ENCODE measurements at places on chromosomes 16 and 17.
A peak's percentile ranks its signal among the peaks of the same experiment; 100 is the strongest.

GRCh38 chr17:55659661-55660060 is 63.0 kb downstream of the TMEM100 start:
- no peak for DNase-seq

DNA sequence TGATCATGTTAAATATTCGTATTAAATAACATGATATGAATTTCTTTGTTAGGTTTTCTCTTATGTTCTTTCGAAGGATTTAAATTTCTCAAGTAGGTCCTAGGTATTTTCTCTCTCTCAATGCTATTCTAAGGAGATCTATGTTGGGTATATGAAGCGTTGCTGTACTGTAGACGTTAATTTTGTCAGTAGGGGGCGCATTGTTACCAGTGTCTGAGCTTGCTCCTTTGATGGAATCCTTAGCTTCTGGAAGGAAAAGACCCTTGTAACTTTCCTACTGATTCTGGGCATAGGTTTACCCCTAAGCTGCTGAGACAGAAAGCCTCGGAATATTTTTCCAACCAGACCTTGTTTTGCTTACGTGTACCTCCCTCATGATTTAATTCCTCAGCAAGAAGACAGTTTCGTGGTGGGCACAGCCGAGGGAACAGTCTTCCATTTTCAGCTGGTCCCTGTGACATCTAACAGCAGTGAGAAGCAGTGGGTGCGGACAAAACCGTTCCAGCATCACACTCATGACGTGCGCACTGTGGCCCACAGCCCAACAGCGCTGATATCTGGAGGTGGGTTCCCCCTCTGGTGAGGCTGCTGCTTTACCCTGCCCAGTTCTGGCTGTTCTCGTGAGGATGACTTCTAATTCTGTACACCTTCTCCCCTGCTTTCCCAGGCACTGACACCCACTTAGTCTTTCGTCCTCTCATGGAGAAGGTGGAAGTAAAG is 17.9 kb downstream of the UTP4 start:
- peak; percentile 34 for DNase-seq

DNA sequence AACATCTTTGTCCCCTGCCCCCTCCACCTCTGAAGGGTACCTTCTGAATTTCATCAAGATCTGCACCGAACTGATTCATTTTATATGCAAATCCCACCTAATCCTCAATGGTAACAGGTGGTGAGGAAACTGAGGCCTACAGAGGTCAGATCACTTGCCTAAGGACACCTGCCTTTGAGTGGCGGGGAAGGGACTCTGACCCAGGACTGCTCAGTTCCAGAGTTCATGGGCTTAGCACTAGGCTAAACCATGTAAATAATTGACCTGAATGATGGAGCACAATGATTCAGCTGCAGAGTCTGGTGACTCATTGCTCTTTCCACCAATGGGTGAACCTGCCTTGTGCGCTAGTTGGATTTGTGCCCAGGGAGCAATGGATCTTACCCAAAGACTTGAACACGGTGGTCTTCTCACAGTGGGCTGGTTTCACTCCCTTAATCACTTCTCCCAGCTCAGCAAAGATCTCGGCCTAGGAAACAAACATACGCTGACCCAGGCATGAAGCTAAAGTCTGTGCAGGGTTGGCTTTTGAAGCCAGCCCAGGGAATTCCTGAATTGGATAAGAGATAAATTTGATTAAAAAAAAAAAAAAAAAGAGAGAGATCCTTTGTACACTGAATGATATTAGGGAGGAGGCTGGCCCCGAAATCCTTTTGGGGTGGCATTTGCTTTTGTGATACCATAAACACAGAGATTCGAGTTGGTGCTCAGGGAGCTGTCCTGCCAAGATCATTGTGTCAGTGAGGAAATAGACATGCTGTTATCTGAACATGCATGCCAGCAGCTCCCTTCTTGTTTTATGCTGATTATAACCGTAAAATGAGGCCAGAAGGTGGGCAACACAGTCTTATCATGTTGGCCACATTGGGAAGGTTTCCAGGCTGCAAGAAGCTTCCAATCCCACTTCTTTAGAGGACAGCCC is 17.0 kb downstream of the CRYM start:
- DNase-seq, result no peak

DNA sequence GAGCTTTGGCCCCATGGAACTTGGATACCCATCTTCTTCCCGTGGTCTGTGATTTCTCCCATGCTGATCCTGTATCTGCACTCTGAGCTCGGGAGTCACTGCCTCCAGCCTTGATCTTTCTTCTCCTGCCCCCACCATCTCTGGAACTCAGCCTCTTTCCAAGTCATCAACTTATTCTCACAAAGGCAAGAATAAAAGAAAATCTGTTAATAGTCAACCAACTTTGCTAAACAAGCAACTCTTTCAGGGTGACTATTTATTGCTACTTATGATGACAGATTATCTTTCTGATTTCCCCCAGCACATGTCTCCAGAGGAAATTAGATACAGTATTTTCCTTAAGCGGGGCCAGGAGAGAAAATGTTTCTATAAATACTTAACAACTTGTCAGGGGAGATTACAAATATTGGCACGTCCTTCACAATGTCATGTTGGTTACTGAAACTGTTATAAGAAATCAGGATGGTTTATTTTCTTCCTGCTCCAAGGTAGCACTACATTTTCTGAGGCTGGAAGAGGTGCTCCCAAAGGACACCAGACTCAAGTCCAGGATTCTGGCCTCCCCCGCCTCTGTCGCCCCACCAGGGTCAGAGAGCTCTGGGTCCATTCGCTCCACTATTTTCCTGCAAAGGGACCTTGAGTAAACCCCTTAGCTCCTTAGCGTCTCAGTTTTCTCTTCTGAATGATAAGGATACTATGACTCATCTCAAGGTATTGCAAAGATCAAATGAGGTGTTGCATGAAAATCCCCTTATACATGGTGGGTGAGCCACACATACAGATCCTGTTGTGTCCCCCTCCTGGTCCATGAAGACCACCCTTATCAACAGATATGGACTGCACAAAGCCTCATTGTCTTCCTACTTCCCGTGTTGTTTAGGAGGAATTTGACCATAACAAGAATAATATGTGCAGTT is 205.2 kb upstream of the WSCD1 start:
- no peak for DNase-seq

DNA sequence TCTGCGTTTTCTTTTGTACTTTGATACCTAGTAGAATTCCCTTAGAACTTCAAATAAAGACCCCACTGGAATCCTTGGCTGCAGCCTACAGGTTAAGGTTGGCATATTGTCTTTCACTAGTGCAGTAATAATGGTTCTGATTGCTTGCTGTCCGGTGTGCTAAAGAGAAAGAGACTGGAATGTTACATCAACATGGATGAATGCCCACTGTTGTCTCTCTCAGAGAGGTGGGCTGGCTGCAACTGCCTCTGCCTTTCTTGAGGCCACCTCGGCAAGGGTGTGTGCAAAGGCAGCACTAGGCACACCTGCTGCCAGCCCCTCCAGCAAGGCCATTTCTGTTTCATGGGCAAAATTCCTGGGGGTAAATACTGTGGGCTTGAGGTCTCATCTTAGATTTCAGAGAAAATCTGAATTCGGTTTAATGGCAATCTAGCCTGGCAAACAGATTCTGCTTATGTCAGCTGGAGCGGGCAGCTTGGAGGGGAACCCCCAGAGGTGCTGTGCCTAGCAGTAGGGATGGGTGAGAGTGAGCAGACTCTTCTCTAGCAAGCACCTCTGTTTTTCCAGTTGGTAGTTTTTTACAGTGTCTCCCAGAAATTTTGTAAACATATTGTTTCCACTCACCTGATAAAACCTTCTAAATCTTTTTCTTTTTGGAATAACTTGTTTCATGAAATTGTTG is 54.0 kb downstream of the MRTFB start:
- no peak for DNase-seq

GRCh38 chr17:69557339-69557738 is 142.8 kb downstream of the MAP2K6 start:
- DNase-seq, result no peak

DNA sequence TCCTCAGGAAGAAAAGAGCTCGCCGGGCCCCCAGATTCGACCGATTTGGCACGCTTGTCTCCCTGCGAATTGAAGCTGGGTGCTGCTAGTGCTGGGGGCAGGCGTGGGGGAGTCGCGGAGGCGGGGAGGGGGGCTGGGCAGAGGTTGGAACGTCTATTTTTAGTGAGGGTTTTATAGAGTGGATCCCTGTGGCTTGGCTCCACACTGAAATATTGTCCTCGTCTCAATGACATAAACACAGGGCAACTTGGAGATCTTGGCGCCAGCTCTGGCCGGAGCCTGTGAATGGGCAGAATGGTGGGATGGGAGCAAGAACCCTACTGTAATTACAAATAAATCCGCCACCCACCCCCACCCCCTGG is 15.7 kb upstream of the NOG start:
- DNase-seq, result no peak

- no peak for DNase-seq
Measured at GRCh38 chr16:48810436-48810802, 200.4 kb upstream of the N4BP1 start.

GRCh38 chr16:49560004-49560830 is 186.6 kb downstream of the C16orf78 start:
- DNase-seq, result no peak

DNA sequence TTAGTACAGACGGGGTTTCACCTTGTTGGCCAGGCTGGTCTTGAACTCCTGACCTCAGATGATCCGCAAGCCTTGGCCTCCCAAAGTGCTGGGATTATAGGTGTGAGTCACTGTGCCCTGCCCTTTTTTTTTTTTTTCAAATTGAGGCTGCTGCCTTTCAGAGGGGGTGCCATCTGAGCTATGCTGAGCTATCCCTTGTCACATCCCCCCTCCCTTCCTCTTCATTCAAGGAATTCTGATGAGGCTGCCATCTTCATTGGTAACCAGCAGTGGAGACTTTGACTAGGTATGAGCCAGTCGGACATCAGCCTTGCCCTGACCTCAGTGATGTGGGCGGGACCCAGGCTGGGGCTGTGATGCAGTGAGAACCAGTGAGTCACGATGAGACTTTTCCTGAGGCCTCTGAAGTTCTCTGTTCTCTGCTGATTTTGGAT is 24.4 kb upstream of the GPT2 start:
- DNase-seq, result peak; percentile 46

DNA sequence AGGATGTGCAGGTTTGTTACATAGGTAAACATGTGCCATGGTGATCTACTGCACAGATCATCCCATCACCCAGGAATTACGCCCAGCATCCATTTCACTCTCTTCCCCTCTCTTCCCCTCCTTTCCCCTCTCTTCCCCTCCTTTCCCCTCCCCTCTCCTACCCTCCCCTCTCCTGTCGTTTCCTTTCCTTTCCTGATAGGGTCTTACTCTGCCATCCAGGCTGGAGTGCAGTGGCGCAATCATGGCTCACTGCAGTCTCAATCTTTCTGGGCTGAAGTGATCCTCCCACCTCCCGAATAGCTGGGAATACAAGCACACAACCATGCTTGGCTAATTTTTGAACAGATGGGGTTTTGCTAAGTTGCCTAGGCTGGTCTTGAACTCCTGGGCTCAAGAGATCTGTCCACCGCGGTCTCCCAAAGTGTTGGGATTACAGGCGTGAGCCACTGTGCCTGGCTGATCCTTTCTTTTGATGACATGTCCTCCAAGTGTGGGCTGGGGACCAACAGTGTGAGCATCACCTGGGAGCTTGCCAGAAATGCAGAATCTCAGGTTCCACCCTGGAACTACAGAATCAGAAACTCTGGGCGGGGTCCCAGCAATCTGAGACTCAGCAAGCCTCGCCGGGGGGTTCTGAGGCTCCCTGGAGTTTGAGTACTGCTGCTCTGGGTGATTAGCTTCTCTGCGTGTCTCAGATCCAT is 10.8 kb downstream of the ATP2C2 start:
- no peak for DNase-seq

- DNase-seq, result no peak
Measured at GRCh38 chr17:79520167-79521165, 90.4 kb downstream of the RBFOX3 start.

DNA sequence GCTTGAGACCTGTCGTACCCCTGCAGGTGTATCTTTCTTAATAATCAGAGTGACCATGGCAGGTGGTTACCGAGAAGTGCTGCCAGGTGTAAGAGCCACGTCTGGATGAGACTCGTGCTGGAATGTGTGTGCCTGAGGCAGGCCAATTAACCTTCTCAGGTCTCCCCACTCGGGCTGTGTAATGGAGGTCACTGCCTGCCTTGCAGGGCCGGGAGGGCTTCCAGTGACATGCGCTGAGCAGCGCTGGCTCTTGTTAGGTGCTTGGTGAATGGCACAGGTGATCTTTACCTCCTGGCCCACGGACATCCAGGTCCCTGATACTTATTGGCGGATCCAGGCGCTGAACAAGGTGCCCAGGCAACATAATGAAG is 4.6 kb upstream of the GSE1 start:
- no peak for DNase-seq

GRCh38 chr17:63497708-63498483 is 21.0 kb downstream of the ACE start:
- no peak for DNase-seq

- DNase-seq, result peak; percentile 68
Measured at GRCh38 chr16:67326472-67327309, at the start of the genes KCTD19 and LRRC36. KCTD19 (minus strand) TSS chr16:67326741; CDS start chr16:67326707, 34 bp downstream. LRRC36 (plus strand) TSS chr16:67326815; CDS start chr16:67326863, 48 bp downstream.

DNA sequence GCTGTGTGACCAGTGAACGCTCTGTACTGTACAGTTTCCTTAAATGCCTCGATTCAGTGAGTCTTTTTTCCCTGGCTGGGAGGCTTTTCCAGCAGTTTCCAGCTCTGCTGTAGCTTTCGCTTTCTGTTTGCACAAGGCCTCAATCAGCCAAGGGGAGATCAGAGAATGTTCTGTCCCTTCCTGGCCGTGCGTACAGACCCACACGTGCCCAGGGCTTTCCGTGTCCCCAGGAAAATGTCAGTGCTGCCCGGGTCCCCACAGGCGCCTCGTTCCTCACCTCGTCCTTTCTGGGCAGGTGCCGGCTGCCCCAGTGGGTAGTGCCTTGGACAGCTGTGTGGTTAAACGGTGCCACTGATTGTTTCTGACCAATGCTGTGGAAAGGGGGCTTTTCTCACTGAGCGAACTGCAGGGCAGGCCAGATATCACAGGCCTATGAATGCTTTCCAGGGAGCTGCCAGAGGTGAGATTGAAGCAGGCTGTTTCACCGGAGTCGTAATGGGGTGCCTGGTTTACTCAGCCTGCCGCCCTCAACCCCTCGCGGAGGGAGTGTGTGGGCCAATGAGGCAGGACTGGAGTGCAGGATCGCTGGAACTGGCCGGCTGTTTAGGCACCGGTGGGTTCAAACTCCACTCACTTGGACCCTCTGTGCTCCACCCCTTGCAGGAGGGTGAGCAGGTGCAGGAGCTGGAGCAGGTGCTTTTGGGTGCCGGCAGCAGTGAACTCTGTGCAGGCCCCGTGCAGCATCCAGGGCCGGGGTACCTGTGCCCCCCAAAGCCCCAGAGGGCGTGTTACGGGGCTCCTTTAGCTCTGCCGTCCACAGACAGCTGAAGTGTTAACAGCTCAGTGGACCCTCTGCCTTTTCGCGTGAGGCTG is 44.4 kb downstream of the ZNF778 start:
- no peak for DNase-seq
